ENCODE measurements at places on chromosomes 5 and 9. TPM values are rescaled to one million over a fixed set of nuclear protein-coding genes. Genes with fewer than 3 reads are reported as not detected.

Gene ARHGEF39
- 0.27 TPM for total RNA-seq

DNA sequence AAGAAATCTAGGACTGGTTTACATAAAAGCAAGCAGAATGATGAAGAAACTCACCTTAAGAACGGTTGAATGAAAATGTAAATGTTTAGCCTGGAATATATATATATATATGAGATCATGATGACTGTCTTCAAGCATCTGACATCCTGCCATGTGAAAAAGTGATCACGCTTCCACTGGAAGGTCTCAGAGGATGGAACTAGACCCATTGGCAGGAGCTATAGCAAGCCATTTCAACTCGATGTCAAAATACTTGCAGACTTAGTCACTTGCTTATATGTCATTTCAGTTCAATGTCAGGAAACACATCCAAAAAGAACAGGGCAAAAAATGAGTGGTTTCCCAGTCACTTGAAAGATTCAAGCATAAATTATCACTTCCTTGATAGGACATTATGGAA, 22.2 kb upstream of the TMEM161B start:
- DNase-seq, result no peak

DNA sequence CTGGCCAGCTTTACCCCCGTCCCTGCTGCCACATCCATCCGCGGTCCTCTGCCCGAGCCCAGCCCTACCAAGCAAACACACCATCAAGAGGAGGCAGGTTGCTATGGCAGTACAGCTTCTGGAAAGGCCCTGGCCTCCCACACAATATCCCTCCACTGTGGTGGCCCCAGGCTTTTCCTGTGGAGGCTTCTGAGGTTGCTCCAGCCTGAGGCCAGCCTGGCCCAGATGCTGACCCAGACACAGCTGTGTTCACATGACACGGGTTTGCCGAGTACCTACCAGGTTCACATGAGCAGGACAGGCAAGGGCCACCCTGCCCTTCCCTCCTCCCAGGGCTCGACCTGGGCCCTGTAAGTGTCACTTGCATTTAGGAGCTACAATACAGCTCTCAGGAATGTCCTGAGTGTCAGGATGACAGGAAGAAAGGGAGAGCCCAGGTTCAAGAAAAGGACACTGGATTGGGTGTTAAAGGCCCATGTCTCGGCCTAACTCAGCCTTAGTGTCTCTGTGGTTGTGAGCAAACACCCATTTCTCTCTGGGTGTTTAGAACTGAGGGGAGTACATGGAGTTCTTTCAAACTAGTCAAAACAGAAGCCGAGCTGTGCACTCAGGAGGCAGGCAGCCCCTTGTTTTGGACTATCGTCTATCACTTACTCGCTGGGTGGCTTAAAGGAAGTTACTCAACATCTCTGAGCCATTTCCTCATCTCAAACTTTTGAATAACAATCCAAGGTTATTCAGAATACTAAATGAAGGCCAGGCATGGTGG, 40.2 kb downstream of the NAIF1 start:
- DNase-seq, result no peak

Gene LHX6
- 4.4 TPM for total RNA-seq

GRCh38 chr5:112690605-112691338, 46.9 kb upstream of the APC start:
- no peak for DNase-seq
